SW 1271 (cell line): ENCODE measurements at places on chromosomes 1 and 21.

DNA sequence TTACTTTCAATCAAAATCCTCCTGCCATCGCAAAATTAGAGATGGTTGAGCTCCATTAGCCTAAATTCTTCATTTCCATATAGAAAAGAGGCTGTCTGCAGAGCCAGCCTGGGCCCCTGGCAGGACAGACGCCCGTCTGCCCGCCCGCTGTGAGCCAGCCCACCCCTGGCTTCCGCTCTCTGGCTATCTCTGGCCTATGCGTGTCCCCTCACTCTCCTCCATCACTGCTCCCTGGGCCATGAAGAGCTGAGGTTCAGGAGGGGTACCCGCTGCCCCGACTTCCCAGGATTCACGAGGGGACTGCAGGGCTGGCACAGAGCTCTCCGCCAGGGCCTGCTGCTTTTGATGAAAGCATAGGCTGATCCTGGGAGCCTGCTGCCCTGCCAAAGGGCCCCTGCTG, 117.6 kb downstream of the CASZ1 start:
- DNase-seq, result no peak

DNA sequence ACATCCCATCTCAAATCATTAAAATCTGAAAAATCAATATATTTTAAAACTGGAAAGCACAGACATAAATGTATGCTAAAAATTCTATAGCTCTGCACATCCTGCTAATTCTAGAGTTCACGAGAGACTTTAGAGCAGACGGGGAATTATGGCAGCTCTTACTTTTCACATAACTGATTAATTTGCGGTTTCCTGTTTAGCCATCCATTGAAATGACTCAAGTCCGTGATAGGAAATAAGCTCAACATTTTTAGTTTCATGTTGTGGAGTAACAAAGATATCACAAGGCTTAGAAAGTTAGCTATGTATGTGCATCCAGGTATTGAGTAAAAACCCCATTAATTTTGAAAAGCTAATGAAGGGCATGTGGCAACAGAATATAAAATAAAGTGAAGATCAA, 123.2 kb downstream of the SMYD2 start:
- no peak for DNase-seq

DNA sequence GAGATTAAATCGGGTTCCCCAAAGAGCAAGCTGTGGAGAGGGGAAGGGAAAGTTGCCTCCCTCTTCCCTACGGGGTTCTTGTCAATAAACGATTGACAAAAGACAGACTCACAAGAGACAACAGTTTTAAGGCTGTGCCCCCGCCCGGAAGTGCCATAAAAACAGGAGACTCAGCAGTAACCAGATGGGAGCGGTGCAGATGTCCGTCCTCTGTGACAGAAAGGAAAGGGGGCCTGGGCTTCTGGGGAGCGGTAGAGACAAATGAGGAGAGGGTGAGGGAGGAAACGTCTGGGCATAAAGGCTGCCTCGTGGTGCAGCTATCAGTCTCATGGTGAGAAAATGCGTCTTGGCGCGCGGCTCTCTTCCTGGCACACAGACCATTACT, 5.9 kb downstream of the TP73 start:
- no peak for DNase-seq

GRCh38 chr1:38746402-38746935, 113.1 kb downstream of the RRAGC start:
- DNase-seq, result no peak
